Activated T-cell treated with anti-CD3 and anti-CD28 coated beads for 24 hours (primary cell): ENCODE measurements at places on chromosomes 6 and 20.

DNA sequence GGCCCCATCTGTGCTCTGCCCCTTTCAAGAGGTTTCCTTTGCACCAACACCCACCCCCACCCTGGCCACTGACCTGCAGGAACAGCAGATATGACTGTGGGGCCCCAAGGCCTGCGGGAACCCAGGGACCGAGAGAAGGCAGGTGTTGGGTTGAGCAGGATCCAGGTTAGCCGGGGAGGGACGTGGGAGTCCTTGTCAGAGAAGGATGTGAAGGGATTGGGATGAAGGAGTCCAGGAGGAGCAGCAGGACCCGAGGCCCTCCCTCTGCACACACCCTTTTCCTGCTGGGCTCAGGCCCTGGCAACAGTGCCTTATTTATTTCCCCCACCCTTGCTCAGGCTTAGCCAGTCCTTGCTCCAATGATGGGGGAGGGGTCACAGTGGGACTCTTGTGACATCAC is 193.0 kb upstream of the PROKR2 start:
- DNase-seq = no peak

DNA sequence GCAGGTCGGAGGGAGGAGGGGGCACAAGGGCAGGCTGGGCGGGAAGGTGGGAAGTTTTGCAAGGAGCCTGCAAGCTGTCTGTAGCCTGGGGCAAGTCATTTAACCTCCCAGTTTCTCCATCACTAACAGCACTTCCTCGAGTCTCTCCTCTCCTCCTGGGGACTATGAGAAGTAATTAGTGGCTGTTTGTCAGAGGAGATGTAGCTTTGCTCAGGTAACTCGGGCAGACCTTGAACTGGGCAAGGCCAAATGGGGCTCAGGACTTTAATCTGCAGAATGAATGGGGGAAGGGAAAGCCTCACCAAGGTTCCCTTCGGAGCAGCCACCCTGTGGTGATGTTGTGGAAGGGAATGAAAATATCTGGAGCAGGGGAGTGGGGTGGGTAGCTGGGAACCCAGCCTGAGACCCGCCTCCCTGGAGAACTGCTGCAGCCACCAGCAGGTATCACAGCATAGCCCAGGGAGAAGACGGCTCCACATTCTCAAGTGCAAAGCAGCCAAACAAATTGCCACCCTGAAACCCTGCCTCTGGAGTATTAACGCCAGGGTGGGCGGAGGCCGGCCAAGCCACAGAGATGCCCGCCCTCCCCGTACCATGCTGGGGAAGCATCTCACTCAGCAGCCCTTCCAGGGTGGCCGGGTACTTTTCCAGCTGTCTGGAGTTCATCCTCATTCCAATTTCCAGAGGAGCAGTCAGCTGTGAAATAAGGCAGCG is 6.1 kb upstream of the LEMD2 start:
- no peak for DNase-seq

DNA sequence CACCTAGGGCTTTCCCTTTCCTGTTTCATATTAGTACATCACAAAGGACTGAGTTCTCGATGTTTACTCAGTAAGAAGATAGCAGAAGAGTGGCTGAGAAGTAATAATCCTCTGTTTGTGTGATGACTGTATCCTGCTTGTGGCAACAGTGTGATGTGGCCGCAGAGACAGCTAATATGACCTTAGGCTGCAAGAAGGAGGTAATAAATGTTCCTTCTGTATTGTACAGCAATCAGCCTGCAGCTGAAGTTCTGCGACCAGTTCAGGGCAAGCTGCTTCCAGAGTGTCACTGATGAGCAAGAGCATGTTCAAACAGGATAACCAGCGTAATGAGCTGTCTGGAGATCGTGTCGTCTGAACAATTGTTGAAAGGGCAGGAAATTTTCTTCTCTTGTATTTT is 70.9 kb downstream of the OPN5 start:
- DNase-seq = no peak

DNA sequence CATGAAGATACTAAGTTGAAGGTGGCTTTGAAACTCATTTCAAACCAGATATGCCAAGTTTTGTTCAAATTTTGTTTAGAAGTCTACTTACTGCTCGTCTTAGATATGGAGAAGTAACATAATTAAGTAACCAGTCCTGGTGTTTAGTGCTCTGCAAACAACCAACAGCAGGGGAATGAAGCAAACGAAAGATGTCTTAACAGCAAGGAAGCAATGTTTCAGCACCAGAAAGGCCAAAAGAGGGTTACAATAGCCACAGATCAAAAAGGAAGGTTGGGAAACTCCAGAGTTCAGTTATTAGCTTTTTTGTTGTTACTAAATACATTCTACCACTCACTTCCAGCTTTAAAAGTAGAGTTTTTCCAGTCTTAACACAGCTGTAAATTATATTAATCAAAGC is 45.1 kb downstream of the LHFPL5 start:
- no peak for DNase-seq

DNA sequence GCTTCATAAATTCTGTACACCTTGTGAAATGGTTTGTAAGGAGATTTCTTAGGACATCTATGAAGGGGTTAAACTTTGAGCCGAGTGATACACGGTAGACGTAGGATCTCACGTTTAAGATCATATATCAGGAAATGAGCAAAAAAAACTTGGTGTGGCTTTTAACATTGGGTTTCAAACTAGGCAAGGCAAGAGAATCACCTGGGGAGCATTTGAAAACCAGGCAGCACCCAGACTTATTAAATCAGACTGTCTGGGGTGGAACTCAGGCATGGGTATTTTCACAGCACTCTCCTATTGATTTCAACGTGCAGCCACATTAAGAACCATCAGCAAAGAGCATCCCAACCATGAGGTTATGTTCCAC is 26.4 kb downstream of the LY86 start:
- DNase-seq = no peak

DNA sequence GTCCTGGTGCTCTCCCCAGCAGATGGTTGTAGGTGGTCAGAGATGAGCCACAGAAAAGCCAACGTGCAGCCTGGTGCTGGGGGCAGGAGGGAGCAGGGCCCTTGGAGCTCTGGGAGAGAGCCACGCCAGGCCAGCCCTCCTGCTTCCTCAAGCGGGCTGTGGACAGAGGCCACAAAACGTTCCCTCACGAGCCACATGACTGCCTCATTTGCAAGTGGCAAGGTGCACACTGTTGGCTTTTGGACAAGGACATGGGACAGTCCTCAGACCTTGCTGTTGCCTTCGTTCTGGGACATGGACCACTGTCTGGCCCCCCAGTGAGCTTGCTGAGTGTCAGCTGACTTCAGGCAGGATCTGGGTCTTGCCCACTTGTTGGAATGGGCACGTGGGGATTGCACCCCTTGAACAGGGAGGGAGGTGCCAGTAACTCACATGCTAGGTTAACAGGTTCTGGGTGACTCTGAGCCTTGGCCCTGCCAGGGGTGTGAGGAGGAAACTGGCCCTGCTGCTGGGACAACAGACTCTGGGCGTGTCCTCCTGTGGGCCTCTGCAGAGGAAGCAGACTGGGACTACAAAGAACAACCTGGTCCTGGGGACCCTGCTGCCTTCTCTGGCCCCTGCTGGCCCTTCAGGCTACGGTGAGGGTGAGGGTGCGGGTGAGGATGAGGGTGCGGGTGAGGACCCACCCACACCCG is 2.6 kb downstream of the SLCO4A1 start:
- DNase-seq = no peak

- DNase-seq = no peak
Observed at GRCh38 chr6:21111093-21111725, 482.3 kb upstream of the SOX4 start.

DNA sequence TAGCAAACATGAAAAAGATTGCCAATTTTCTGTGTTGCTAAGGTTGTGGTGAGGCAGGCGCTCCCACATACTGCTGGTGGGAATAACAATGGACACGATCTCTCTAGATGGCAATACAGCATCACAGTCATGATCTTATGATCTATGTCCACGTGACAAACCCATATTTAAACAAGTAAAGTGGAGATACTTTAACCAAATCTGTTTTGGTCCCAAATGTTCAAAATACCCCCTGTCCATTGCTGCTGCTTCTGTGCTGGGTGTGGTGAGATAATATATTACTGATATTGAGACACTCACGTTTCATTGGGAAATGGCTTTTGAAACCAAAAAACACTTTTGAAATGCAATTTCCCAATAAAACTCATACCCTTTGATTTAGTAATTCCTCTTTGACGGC is 23.0 kb downstream of the SIRPD start:
- DNase-seq = no peak

DNA sequence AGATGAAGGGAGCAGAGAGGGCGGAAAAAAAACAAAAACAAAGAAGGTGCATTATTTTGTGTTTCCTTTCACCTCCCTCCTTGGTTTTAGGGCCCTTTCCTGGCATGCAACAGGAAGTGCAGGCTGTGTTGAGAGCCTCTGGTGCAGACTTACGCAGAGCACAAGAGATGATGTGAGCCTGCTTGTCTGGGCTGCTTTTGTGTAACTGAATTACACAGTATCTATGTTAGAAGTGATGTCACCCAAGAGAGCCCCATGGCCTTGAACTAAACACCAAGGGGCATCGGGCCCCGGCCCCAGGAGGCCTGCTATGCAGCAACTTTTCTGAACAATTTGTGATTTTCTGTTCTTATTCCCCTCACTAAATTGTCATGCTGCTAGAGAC is 25.5 kb downstream of the GNAS start:
- no peak for DNase-seq

DNA sequence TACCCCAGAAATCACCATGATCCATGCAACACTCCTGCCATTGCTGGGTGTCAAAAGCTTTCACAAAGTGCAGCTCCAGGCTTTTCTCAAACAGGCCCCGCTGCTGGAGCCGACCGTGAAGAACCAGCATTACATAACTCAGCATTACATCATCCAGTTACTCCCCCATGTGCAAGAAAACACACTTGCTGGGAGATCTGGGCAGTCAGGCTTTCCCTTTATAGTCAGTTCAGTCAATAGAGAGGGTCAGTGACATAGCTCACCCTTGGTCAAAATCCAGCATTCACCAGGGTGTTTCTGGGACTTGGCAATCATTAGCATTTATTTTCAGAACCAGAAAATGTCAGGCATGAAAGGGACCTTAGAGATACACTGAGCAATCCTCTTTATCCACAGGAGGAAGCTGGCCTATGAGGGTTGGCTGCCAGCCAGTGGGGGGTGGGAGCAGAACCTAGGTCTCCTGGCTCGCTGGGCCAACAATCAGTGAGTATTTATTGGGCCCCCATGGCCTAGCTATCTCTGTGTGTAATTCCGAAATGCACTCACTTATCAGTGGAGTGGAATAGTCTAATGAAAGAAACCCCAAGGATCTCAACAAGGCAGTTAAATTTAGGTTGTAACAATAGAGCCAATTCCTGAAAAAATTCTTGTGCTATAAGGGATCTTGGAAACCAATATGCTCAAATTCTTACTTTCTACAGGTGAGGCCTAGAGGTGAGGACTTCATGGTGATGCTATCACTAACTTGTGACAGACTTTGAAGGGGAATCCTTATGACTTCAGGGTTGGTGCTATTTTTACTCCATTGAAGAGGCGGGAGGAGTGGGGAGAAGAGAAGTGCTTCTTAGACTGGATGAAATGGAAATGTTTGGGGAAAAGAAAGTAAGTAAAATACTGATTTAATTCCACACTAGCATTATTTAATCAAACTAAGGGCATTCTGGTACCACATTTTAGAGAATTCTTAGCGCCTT is 54.6 kb downstream of the LYRM4 start:
- DNase-seq = no peak

DNA sequence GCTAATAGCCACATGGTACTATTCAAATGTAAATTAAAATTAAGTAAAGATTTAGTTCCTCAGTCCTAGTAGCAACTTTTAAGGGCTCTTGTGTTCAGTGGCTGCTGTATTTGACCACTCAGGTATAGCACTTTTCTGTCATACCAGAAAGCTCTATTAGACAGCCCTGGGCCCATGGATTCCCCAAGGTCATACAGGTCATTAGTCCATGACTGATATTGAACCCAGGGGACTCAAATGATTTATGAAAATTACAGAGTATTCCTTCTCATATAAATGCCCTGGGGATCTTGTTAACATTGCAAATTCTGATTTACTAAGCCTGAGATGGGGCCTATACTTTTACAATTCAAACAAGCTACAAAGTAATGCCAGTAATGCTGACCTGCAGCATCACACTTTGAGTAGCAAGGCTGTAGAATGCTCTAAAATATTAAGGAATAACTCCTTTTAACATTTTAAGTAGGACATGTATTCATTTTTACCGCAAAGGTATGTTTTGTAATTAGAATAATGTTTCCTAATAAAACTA is 29.6 kb downstream of the RNF217 start:
- DNase-seq = no peak

GRCh38 chr6:2381872-2382661 is 136.7 kb upstream of the GMDS start:
- no peak for DNase-seq

DNA sequence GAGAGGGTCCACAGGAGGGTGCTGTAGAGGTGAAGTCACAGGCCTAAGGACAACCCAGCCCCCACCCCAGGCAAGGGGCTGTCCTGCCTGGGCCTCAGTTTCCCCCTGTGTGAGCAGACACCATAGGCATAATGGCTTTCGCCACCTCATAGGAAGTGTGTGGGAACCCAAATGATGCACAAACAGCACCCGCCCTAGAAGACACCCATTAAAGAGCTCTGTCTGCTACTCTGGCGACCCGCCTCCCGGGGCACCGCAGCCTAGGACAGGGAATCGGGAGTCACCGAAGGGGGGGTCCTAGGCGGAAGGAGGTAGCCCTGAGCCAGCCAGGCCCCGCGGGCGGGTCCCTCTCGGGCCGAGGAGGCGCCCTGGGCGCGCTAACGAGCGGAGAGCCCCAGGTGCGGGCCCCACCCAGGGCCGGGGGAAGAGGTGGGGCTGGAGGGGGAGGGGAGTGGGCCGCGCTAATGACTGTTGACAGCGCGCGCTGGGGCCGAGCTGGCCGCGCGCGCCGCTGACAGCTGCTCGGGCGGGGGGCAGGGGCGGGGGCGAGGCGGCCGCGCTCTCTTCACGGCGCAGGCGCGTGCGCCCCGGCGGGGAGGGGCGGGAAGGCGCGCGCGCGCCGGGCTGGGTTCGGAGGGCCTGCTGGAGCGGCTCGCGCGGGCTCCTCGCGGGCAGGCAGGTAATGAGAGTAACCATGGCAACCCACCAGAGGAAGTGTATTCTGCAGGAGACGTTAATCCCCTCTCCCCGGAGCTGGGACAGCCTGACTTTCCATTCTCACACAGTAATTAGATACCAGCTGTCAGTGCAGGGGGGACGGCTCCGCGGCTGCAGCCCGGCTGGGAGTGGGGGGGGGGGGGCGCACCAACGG is 48.9 kb downstream of the NOL4L start:
- DNase-seq = peak; percentile 57

DNA sequence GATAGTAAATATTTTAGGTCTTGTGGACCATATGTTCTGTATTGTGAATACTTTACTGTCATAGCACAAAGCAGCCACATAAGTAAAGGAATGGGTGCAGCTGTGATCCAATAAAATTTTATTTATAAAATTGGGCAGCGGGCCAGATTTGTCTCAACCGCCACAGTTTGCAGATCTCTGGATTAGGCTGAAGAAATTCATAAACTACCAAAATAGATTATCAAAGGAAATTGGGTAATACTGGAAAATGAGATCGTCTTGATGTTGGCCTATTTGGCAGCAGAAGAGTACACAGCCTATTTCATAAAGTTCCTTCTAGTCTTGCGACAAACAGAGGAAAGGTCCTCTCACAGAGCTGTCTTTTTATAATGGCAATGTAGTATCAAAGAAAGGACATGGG is 69.8 kb downstream of the DZANK1 start:
- no peak for DNase-seq
